PC-3 (cell line): ENCODE measurements at places on chromosomes 6 and 20. TPM values are rescaled to one million over a fixed set of nuclear protein-coding genes. Genes with fewer than 3 reads are reported as not detected.

- no peaks in the 10 kb centered on the region for H3K27me3 ChIP-seq
- no peak overlapping the region for H3K27ac ChIP-seq
- H3K4me3 ChIP-seq, result no peak overlapping the region
- no peaks in the 10 kb centered on the region for H3K36me3 ChIP-seq
- H3K4me1 ChIP-seq, result no peaks in the 10 kb centered on the region
Measured at GRCh38 chr6:16841241-16841640, 80.0 kb upstream of the ATXN1 start.

Gene POU3F2
- 0.07 and 0.12 TPM in 2 replicates for total RNA-seq

DNA sequence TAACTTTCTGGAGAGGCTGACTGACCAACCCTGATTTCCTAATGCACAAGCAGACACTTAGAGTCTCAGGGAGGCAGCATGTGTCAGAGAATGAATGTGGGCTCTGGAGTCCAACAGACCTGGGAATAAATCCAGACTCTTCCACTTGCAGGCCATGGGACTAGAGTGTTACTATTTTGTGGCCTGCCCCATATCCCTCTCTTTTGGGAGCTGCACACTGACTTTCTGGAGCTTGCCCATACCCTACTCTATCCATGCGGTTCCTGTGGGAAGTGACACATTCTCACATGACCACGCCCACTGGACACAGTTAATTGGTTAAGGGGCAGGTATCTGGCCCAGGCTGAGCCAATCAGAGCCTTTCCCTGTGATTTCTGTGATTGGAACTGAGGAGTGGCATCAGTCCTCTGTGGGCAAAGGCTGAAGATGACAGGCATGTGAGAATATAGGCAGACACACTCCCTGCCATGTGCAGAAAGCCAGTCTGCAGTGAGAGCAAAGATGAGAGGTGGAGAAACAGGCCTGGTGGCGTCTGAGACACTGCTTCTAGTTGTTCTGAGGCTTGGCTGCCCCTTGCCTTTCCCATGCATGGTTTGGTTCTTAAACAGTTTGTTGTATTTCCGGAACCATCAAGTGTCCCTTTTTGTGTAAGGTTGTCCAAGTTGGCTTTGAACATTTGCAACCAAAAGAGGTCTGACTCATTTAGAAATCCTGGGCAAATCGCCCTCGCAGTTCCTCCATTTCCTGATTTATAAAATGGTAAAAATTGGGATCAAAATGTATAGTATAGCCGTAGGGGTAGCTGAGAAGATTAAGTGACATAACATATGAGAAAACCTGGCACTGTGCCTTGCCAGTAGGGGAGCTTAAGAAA lies 125.6 kb downstream of the CDC5L start:
- H3K4me3 ChIP-seq, result no peak overlapping the region
- H3K27ac ChIP-seq, result no peak overlapping the region
- peaks cover 12% of the 10 kb centered on the region for H3K4me1 ChIP-seq
- peak; percentile 25 for DNase-seq
- no peaks in the 10 kb centered on the region for H3K36me3 ChIP-seq

Gene BTBD9
- 4.3 and 5.5 TPM in 2 replicates for total RNA-seq

- H3K4me1 ChIP-seq, result peaks cover 12% of the 10 kb centered on the region
- no peak overlapping the region for H3K27ac ChIP-seq
- H3K36me3 ChIP-seq, result no peaks in the 10 kb centered on the region
- H3K4me3 ChIP-seq, result no peak overlapping the region
Measured at GRCh38 chr20:33570743-33571142, 80.8 kb downstream of the CBFA2T2 start.

GRCh38 chr6:33297406-33297955 lies 1.3 kb downstream of the RGL2 start:
- H3K36me3 ChIP-seq, result peaks cover 1% of the 10 kb centered on the region; the same call in 1 of the 2 replicates
- peak; percentile 72 for DNase-seq
- peaks cover 15% of the 10 kb centered on the region for H3K4me1 ChIP-seq

Gene BIRC7
- not detected in 2 replicates for total RNA-seq

Gene FRMD1
- total RNA-seq, result not detected in 2 replicates

DNA sequence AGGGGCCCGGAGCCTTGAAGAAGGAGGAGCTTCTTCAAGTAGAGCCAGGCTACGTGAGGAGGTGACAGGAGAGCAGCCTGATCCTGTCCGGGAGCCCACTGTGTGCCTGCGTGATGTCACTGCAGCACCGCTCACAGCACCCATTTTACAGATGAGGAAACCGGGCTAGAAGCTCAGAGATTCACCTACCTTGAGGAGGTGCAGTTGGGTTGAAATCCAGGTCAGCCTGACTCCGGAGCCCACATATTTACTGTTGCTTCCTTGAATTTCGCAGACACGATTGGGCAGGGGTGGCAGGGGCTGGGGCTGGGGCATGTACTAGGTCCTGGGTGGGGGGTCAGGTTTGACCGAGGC lies 12.5 kb downstream of the VSTM2L start:
- no peaks in the 10 kb centered on the region for H3K36me3 ChIP-seq
- H3K4me3 ChIP-seq, result no peak overlapping the region
- H3K27ac ChIP-seq, result no peak overlapping the region
- no peaks in the 10 kb centered on the region for H3K4me1 ChIP-seq
- H3K27me3 ChIP-seq, result no peaks in the 10 kb centered on the region

Gene SLC44A4
- total RNA-seq, result 3.5 and 4.9 TPM in 2 replicates

Gene GSTA5
- total RNA-seq, result not detected in 2 replicates

GRCh38 chr6:53338304-53338703 lies 10.4 kb downstream of the ELOVL5 start:
- no peak overlapping the region for H3K27ac ChIP-seq
- H3K36me3 ChIP-seq, result peaks cover 16% of the 10 kb centered on the region; the same call in 1 of the 2 replicates
- no peaks in the 10 kb centered on the region for H3K4me1 ChIP-seq
- H3K27me3 ChIP-seq, result no peaks in the 10 kb centered on the region
- DNase-seq, result no peak
- no peak overlapping the region for H3K4me3 ChIP-seq

Gene TGM3
- total RNA-seq, result not detected in 2 replicates
